Activated CD4-positive, alpha-beta T cell treated with anti-CD3 and anti-CD28 coated beads for 1 hour (primary cell): ENCODE measurements at places on chromosomes 2 and 18.

DNA sequence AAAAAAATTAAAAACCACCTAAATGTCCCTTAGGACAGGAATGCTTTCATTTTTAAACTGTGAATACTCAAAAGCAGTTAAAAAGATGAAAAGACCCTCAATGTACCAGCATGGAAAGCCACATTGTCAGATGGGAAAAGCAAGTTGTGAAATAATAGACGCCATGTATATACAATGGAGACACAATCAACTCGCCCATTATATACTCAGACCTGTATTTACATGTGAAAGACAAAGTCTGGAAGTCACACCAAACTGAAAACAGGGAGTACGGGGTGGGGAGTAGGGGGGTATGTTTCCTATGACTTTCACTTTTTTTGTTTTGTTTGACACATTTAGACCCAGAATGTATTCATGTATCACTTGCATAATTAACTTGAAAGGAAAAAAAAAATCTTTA is 75.6 kb downstream of the CELF4 start:
- DNase-seq = no peak

GRCh38 chr2:165863810-165864261 is 69.8 kb upstream of the GALNT3 start:
- DNase-seq = no peak

DNA sequence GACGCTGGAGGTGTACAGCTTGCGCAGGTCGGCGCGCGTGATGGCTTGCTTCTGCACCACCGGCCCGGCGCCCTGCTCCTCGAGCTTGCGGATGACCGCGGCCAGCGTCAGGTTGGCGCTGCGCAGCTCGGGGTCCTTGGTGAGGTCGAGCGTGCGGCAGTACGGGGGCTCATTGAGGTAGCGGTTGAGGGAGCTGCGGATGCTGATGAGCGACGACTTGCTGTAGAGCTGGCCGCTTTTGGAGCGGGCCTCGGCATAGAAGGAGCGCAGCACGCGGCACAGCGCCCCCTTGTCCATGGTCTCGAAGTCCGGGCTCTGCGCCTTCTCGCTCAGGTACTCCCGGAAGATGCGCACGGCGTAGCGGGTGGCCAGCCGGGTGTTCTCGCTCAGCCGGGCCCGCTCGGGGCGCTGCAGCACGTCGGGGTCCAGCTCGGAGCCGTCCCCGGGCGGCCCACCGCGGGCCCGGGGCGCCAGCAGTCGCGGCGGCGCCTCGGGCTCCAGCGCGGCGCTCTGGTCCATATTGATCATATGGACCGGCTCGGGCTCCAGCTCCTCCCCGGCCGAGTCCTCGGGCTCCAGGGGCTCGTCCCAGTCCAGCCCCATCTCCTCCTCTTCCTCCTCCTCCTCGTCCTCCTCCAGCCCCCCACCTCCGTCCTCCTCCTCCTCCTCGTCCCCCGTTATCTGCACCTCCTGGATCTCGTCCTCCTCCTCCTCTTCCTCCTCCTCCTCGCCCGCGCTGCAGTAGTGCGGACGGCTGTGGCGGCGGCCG is 523 bp downstream of the KCTD1 start:
- peak; percentile 32 for DNase-seq

- DNase-seq = no peak
Observed at GRCh38 chr2:43238813-43239212, 12.4 kb upstream of the ZFP36L2 start.

GRCh38 chr18:65346086-65346485 is 404.7 kb upstream of the CDH7 start:
- no peak for DNase-seq

DNA sequence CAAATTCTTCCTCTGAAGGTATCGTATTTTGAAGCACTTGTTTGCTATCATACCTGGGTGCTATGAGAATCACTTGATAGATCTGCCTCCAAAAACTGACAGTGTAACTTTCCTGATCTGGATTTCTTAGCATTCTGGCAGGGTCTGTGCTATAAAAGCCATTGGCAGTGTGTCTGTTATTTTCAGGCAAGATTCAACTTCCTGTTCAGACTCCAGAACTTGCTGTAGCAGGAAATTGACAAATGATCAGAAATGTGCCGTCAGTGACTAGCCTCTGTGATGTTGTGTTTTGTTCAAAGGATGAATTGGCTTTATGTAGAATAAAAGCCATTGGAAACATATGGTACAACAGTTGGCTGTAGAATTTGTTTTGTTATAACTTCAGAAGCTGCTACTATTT is 273.3 kb downstream of the PTPRM start:
- no peak for DNase-seq

DNA sequence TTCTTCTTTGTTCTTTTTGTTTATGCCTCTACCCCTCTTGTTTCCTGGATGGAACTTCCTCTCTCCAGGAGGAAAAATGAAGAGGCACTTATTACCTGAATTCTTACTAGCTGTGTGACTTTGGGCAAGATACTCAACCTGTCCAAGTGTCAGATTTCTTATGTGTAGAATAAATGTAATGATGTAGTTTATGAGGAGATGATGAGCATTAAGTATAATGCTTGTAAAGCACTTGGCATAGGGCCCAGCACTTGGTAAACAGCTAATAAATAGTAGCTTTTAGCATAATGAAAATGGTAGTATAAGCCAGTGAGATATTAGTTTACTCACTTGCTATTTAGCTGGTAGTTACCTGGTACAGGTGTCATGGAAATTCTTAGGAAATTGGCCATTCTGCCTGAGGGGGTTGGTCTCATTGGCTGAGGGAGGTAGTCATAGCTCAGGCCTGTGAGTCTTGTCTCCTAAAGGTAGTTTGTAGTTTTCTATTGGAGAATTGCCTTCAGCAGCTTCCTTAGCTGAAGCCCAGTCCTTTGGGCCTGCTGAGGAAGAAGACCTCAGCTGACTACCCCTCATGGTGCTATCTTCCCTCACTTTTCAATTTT is 133.4 kb upstream of the NABP1 start:
- no peak for DNase-seq

DNA sequence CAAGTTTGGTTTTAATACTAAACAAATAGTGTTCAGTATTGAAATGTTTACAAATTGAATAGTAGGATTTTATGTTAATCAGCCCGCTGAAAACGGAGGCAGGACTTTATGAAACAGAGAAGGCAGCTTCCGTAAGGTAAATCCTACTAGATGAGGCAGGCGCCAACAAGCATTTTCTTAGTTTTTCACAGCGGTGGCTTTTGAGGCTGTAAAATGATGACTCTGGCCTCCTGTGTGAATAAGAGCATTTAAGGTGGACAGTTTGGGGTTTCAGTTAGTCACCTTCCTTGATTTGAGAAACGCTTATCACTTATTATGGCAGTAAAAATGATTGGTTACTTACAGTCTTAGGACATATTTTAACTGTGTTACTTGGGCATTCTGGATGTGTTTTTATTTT is 212.9 kb downstream of the PTGR3 start:
- DNase-seq = no peak

GRCh38 chr18:54268751-54269150 is 566 bp upstream of the POLI start:
- no peak for DNase-seq

DNA sequence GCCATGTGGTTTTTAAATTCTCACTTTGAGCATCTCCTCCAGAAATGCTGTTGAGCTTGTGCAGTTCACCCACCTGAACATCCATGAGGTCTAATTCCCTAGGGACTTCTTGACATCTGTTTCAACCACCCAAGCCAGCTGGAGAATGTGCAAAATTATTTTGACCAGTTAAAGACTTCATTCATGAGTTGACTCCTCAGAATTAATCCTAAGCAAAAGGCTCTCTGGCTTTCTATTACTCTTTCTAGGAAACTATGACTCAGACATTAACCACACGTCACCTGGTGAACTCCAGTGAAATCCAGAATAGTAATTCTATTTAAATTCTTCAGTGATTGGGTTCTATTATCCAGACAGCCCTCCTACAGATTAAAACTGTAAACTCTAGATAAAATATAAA is 247.5 kb downstream of the NBAS start:
- DNase-seq = no peak

DNA sequence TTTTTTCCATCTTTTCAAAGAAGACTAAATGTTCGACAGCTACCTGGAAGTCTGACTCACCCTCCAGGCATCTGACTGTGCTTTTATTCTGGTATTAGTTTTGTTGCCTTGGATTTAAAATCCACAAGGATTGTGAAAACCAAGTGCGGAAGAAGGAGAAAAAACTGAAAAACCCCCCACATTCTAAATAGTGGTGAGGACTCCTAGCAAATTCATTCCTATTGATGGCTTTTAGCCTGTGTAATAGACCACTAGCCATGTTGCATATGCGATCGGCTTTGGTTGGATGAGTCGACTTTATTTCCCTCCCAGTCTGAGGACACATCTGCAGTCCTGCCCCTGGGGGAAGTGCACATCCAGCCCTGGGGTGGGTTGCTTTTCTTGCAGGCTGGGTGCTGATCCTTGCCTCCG is 16.9 kb downstream of the LDLRAD4 start:
- DNase-seq = no peak

DNA sequence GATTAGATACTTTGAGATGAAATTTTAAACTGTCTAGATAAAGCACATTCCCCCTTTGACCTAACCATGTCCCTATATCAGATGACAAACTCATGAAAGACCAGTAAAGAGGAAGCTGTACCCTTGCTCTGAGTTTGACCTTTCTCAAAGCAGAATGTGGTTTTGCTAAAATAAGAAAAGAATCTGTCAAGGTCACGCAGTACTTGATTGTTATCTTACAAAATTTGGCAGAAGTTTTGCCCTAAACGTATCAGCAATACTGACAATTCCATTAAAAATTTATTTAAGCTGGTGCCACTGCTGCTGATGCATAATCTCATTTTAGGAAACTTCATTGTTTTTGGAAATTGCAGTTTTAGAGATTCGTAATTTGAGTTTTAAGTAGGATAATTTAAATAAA is 31.2 kb upstream of the GALM start:
- DNase-seq = no peak

GRCh38 chr18:35580701-35581539 is 620 bp upstream of the GALNT1 start:
- peak; percentile 38 for DNase-seq

DNA sequence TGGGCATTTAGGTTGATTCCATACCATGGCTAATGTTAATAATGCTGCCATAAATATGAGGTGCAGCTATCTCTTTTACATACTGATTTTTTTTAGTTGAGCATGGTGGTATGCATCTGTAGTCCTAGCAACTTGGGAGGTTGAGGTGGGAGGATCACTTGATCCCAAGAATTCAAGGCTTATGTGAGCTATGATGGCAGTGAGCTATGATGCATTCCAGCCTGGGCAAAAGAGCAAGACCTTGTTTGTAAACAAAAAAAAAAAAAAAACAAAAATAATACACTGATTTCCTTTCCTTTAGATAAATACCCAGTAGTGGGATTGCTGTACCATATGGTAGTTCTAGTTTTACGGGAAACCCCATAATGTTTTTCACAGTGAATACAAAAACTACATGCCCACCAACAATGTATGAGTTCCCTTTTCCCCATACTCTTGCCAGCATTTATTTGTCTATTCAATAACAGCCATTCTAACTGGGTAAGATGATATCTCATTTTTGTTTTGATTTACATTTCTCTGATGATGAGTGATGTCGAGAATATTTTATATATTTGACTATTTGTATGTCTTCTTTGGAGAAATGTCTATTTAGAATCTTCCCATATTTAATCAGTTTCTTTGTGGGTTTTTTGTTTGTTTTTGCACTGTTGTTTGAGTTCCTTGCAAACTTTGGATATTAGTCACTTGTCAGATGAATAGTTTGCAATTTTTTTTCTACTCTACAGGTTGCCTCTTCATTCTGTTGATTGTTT is 281.0 kb upstream of the KYNU start:
- DNase-seq = no peak

DNA sequence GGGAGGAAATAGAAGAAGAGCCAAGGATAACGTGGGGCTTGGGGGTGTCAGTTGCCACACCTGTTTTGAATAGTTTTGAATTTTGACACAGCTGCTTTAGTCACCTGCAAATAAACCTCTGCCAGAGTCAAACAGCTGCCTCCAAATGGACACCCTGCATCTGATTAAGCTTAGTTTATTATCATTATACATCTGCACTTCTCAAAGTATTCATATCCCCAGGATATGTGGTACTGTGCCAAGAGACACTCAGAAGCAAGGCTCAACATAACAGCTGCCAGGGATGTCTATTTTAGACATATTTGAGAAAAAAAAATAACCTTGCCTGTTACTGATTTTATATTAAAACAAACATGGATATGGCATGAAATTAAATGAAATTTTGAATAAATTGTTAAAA is 122.5 kb upstream of the WDR75 start:
- no peak for DNase-seq

DNA sequence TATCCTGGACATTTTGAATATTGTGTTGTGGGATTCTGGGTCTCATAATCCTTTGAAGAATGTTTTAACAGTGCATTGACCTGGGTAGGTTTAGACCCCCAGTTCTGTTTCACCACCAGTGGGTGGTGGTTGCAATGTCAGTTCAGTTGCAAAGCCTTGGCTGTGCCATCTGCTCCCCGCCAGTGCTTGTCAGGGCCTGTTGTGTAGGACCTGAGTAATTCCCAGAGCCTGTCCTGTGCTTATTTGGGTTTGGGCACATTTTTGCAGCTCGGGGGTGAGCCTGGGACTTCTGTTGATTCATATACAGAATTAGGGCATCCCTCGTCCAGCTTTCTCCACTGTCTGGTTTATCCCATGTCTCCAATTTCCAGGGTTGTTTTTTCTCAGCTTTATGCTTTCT is 24.8 kb downstream of the ATP9B start:
- DNase-seq = no peak

DNA sequence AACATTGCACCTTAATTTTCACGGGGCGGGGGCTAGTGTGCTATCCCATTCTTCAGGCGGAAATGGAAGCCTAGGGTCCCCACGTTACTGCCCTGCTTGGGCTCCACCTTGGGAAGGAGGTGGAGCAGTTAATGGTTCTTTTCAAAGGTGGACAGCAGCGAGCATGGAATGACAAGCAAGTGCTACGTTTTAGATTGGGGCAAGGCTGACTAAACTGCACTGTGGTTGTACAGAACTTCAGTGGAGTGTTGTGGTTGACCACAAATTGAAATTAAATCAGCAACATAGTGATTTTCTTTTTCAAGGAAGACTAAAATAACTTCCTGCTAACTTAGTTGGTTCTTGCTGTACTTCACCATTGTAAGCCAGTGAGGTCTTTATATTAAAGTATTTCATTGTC is 47.0 kb downstream of the CHRNA1 start:
- DNase-seq = no peak

- DNase-seq = no peak
Observed at GRCh38 chr2:110116033-110116710, 550 bp upstream of the MALL start.

DNA sequence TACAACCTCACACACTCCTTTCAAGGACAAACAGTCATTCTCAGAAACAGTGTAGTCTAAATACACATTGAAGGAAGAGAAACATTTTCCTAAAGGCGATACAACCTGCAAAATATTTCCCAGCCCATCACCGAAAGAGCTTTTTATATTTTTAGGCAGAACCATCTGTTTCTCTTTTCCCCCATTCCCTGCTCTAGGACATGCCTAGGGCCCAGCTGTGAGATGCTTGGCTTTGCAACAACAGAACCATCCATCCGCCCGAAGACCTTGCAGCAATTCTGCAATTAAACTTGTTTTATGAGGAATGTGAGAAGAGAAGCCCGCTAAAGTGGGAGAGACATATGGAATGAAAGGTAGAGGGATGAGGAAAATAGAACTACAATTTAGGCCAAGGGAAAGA is 105.6 kb upstream of the RFX8 start:
- no peak for DNase-seq

- no peak for DNase-seq
Observed at GRCh38 chr2:170523506-170523905, 191.6 kb upstream of the SP5 start.

GRCh38 chr2:121836611-121837010 is 81.2 kb downstream of the TSN start:
- DNase-seq = no peak

GRCh38 chr2:38615237-38615636 is 12.5 kb upstream of the HNRNPLL start:
- DNase-seq = no peak

GRCh38 chr2:33516456-33516995 is 40.1 kb downstream of the RASGRP3 start:
- DNase-seq = no peak
